GM13976 (cell line): ENCODE measurements at places on chromosomes 7 and 10.

DNA sequence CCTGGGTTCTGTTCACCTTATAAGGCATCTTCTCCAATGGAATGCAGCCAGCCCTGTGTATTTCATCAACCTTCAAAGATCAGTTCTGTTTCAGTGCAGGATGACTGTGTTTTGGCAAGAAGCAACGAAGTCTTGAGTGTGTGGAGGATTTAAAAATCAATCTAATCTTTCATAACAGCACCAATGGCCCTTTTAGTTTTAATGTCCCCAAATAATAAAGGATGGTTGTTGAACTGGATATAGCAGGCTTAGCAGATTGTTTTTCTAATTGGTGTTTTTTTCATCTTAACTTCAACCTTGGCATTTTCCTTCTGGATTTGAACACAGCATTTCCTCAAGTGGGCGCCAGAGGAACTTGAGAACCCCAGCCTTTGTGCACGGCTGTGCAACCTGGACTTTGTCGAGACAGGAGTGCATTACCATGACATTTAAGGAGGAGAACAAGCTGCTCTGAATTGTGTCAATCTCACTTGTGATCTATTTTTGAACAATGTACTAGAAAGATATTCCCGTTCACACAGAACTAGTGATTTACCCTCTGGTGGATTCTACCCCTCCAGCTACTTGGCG, 313.3 kb upstream of the AKR1E2 start:
- no peak for DNase-seq

GRCh38 chr10:13003759-13004158, 2.2 kb upstream of the CCDC3 start:
- DNase-seq, result no peak

GRCh38 chr7:87391020-87391701, 45.7 kb downstream of the CROT start:
- no peak for DNase-seq

DNA sequence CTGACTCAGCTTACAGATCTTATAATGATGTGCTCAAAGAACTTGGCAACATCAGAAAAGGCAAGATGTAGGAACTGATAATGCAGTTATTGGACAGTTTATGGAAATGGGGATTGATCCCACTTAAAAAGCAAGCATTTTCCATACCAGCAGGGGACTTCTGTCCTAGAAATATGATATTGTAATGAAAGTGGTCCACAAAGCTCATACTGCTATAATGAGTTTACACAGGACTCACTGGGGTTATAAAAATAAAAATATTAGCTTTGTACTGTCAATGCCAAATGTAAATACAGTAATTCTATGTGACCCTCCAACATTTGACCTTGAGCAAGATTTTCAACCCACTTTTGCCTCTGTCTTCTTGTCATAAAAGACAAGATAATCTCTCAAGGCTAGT, 145.5 kb upstream of the SEM1 start:
- DNase-seq, result no peak

DNA sequence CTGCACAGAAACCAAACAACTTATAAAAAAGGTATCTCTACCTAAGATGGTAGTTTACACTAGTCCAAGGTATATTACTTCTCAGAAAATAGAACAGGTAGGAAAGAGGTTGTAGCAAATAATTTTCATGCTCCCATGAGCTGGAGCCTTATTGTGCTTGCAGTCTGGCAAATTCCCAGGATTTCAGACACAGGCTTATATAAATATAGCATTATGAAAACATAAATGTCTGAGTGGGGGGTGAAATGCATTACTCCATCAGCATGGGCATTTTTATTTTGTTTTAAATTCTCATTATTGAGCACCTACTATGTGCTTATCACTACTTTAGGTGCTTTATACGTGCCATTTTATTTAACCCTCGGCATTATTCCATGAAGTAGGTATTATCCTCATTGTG, 83.0 kb upstream of the PHYHIPL start:
- no peak for DNase-seq

DNA sequence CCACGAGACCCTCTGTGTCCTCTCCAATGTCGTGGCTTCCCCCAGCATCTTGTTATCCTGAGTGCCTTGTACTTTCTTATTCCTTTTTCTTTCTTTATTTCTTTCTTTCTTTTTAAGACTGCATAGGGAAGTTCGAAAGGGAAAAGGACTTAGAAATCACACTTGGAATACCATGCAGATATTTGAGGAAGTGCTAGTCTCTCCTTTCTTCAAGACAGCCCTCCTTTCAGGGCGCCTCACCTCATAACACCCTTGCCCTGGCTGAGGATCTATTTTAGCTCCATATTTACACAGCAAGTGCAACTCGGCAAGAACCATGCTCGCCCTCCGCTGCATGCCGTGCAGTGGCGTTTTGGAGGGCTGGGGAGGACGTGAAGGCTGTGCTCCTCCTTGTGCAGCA, 232.3 kb upstream of the GLI3 start:
- no peak for DNase-seq

DNA sequence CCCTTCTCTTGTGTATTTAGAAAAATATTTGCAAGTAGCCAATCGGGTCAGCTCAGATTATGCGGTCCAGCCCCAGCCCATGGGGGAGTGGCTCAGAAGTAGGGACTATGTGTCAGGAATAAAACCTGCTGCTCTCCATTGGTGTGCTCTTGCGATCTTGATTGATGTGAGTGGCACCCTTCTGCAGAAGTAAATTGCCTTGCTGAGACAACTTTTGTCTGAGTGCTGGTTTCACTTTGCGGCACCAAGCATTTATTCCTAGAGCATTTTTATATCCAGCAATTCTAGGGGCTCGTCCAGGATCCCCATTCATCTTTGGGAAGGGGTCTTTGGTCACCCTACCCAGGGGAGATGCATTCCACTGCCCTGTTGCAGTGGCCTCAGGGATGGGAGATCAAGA, 26.1 kb upstream of the FAM221A start:
- no peak for DNase-seq

DNA sequence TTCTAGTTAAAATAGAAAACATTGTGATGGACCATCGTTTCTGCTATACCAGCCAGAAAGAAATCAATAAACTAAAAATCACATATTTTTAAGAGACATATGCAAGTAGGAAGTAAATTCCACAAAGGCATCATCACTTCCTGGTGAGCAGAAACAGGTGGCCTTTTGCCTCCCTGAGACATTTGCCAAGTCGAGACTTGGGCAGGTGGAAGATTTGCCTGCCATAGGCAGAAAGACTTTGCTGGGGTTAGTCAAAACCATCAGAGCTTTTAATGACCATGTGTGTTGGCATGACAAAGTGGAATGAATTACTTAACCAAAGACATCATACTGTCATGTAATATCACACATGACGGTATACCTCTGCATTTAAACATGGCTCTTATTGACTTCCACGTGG, 66.0 kb upstream of the FGL2 start:
- no peak for DNase-seq
